IMR-90 (cell line): ENCODE measurements at places on chromosomes 1 and 21. TPM values are rescaled to one million over a fixed set of nuclear protein-coding genes. Genes with fewer than 3 reads are reported as not detected.

GRCh38 chr1:155003766-155004351 is 1.3 kb downstream of the ZBTB7B start:
- H3K4me1 ChIP-seq, result peaks cover 21% of the 10 kb centered on the region
- no peaks in the 10 kb centered on the region; the same call in none of the 2 replicates for H3K36me3 ChIP-seq
- H3K4me3 ChIP-seq, result peak overlapping the region; percentile 98
- peak overlapping the region; percentile 96 for H3K27ac ChIP-seq

DNA sequence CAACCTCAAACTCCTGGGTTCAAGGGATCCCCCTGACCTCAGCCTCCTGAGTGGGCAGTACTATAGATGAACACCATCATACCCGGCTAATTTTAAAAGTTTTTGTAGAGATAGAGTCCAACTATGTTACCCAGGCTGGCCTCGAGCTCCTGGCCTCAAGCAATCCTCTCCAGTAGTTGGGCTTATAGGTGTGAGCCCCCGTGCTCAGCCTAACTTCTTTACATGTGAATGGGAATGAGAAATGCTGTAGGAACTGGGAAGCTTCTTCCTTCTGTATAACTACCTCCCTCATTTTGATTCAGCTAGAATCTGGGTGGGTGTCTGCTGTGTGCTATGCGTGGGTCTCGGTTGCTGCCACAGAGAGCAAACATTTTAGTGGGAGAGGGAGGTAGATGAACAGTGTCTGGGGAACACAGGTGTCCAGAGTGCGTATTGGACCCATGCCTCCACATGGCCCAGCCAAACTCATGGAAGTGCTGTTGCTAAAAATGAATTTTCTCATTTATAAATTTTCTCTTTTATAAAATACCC is 150.6 kb downstream of the NOS1AP start:
- peaks cover 3% of the 10 kb centered on the region for H3K27me3 ChIP-seq
- no peaks in the 10 kb centered on the region for H3K36me3 ChIP-seq
- no peak overlapping the region for H3K27ac ChIP-seq

GRCh38 chr1:174017231-174017970 is 4.8 kb downstream of the RC3H1 start:
- H3K36me3 ChIP-seq, result no peaks in the 10 kb centered on the region
- peaks cover 6% of the 10 kb centered on the region; the same call in 1 of the 2 replicates for H3K4me1 ChIP-seq
- DNase-seq, result peak; percentile 35
- no peaks in the 10 kb centered on the region for H3K27me3 ChIP-seq
- H3K4me3 ChIP-seq, result no peak overlapping the region

DNA sequence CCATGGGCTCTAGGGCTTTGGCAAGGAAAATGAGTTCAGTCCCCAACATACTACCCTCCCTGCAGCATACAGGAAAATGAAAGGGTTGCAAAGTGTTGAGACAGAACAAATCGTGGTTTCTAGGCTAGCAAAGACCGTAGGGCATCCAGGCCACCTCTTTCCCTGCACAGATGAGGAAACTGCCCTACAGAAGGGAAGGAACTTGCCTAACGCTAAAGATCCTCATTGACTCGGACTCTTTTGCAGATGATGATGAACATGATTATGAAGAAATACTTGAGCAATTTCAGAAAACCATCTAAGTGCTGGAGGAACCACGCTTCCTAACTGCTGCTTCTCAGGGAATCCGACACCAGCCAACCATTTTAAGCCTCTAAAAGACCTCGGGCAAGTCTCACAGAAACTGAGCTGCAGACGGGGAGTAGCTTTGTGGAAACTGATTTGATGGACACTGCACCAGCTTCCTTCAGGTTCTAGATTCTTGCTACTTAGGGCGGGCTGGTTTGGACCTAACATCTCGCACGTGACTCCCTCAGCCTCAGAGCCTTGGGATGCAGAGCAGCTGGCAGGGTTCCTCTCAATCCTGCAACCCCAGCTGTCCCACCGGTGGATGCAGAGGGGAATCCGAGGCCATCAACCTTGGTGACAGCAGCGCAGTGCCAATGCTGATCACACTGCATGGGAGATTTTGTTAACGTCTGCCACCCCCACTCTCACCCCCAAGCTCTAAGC is 13.4 kb downstream of the THEMIS2 start:
- H3K27ac ChIP-seq, result no peak overlapping the region
- no peaks in the 10 kb centered on the region for H3K4me1 ChIP-seq
- no peaks in the 10 kb centered on the region for H3K27me3 ChIP-seq
- H3K36me3 ChIP-seq, result peaks cover 6% of the 10 kb centered on the region; the same call in 1 of the 2 replicates
- DNase-seq, result no peak

DNA sequence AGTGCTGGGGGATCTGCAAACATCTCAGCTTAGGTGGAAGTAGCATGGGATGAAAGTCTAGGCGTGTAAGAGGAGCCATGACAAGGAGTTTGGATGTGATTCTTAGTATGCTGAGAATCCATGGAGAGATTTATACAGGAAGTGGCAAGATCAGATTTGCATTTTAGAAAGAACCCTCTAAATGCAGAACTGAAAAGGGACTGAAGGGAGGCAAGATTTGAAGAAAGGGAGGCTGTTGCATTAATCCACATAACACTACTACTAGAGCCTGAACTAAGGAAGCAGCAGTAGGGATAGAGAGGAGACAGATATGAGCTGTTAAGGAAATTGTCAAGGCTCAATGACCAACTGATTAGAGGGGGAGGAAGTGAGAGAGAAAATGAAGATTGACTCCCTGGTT is 9.8 kb downstream of the C1orf74 start:
- H3K4me3 ChIP-seq, result no peak overlapping the region
- H3K27ac ChIP-seq, result no peak overlapping the region
- no peaks in the 10 kb centered on the region for H3K27me3 ChIP-seq
- peaks cover 3% of the 10 kb centered on the region for H3K4me1 ChIP-seq
- no peaks in the 10 kb centered on the region for H3K36me3 ChIP-seq
- DNase-seq, result no peak

DNA sequence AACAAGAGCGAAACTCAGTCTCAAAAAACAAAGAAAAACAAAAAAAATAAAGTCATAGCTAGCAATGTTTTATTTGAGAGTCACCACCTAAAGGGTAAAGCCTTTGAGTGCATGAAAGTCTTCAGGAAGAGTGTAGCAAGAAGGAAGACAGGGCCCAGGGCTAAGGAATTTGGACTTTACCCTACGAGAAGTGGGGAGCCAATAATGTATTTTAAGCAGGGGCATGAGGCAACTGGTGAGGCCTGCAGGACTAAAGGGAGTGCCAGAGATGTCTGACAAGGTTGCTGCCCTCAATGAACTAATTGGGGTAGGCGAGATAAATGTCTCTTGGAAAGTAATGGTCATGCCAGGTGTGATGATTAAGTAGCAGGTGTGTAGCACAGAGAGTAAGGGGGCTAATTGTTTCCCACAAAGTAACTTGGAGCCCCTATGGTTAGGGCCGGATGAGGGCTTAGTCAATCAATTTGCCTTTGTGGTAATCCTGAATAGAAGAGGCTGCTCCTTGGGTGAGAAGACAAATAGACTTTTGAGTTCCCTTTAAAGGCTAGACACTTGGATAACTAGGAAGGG is 31.6 kb upstream of the CACNA1E start:
- no peak overlapping the region for H3K4me3 ChIP-seq
- H3K4me1 ChIP-seq, result no peaks in the 10 kb centered on the region

GRCh38 chr21:39441502-39442475 is 3.8 kb downstream of the LCA5L start:
- H3K27me3 ChIP-seq, result no peaks in the 10 kb centered on the region
- H3K4me3 ChIP-seq, result no peak overlapping the region
- peaks cover 4% of the 10 kb centered on the region for H3K4me1 ChIP-seq
- no peak overlapping the region for H3K27ac ChIP-seq
- no peaks in the 10 kb centered on the region for H3K36me3 ChIP-seq

DNA sequence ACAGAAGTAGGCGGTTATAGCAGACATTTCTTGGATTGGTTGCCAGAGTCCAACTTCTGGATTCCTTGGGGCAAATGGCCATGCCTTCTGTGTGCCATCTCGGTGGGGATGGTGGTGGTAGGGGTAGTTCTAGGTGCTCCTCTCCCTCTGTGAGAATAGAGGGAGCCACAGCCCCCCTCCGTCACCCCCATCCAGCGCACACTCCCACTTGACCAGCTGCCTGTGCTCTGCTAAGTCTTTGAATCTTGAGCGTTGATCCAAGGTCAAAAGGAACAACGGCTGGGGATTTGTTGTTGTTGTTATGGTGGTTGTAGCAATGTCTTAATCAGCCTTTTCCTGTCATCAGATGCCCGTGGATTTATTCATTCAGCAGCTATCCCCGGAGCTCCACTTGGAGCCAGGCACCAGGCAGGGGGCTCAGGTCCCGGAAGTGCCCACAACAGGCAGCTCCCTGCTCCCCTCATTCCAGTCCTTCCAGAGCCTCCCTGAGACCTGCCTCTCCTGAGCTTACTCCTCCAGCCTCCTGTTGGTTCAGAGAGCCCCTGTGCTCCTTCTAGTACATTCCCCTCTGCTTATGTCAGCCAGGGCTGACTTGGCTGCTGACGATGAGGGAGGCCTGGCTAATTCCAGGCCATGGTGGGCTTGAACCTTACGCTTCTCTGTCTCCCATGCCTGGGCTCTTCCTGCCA is 146.6 kb upstream of the WNT4 start:
- no peaks in the 10 kb centered on the region for H3K4me1 ChIP-seq
- no peak overlapping the region for H3K27ac ChIP-seq
- H3K36me3 ChIP-seq, result no peaks in the 10 kb centered on the region
- H3K4me3 ChIP-seq, result no peak overlapping the region

DNA sequence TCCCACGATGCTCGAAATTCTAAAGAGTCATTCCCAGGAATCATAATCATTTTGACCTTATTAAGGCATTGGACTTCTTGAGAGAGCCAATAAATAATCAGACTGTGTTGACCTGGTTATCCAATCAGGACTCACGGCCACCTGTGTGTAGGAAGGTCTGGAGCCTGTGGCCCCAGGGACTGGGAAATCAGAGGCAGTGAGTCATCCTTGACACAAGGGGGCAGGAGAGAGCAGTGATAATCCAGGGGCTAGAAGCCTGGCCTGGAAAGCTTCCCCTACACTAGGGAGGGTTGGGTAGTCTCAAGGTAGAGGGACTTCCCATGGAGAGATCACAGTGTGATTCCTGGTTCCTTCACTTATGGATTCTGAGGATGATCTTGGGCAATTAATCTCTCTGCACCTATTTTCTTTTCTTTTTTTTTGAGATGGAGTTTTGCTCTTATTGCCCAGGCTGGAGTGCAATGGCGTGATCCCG is 4.7 kb downstream of the MR1 start:
- H3K27ac ChIP-seq, result no peak overlapping the region
- no peaks in the 10 kb centered on the region for H3K27me3 ChIP-seq
- no peak overlapping the region for H3K4me3 ChIP-seq
- 0 out of 2 replicates have a peak, but pooled peaks cover 1% of the 10 kb centered on the region for H3K36me3 ChIP-seq

DNA sequence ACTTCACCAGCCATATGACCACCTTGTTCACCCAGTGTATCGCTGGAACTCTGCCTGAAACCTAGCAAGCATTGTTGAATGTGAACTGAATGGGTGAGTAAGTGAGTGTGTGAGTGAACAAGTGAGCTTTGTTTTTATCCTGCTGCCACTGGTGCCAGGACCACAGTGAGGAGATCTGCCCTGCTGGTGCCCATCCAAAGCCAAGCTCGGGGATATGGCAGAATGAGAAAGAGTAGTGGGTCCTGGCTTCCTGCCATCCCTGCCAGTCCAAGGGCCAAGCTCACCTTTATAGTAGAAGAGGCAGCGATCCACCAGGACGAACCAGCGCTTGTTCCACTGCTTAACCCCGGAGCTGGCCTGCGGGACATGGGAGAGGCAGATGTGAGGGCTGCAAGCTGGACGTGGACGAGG is 53.4 kb upstream of the GOLT1A start:
- no peak overlapping the region for H3K4me3 ChIP-seq
- no peak overlapping the region for H3K27ac ChIP-seq
- peaks cover 12% of the 10 kb centered on the region for H3K4me1 ChIP-seq
- peaks cover 35% of the 10 kb centered on the region for H3K36me3 ChIP-seq
- H3K27me3 ChIP-seq, result no peaks in the 10 kb centered on the region

GRCh38 chr1:227621211-227621610 is 57.9 kb downstream of the ZNF678 start:
- H3K4me3 ChIP-seq, result no peak overlapping the region
- H3K27me3 ChIP-seq, result no peaks in the 10 kb centered on the region
- H3K27ac ChIP-seq, result no peak overlapping the region
- no peaks in the 10 kb centered on the region for H3K36me3 ChIP-seq
- H3K4me1 ChIP-seq, result no peaks in the 10 kb centered on the region

DNA sequence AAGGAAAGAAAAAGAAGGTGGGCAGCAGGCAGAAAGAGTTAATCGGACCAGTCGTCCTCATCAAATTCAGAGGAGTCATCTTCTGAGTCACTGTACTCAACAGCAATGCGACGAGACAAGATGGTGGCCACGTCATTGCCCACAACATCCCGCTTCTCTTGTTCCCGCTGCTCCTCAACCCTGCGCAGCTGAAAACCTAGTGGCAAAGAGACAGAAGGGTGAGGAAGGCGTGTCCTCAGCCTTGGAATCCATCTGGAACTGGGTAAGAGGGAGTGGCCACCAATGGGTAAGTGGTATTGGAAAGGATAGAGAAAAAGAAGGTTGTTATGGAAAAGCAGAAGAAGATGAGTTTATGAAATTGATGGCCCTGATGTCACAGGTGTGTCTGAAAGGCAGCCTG is 15.7 kb downstream of the GPR3 start:
- H3K4me3 ChIP-seq, result no peak overlapping the region
- no peak overlapping the region for H3K27ac ChIP-seq
- peaks cover 48% of the 10 kb centered on the region for H3K36me3 ChIP-seq
- peaks cover 14% of the 10 kb centered on the region for H3K4me1 ChIP-seq
- no peak for DNase-seq

DNA sequence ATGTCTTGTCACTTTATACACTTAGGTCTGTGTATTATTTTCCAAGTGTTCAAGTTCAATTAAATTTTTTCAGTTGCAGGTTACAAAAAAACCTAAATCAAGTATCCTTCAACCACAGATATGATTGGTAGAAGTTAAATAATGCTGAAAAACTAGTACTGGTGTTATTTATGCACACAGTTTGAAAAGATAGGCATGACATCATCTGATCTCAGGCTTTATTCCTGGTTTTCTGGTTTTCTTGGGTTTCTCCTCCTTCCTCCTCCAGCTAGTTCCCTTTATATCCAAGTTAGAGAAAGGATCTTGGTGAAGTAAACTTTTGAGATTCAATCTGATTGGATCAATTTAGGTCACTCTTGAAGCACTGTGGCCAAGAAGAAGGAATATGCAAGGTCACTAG is 1201.1 kb upstream of the B3GALT2 start:
- DNase-seq, result no peak
- no peak overlapping the region for H3K4me3 ChIP-seq
- no peaks in the 10 kb centered on the region for H3K36me3 ChIP-seq
- no peaks in the 10 kb centered on the region for H3K27me3 ChIP-seq
- H3K27ac ChIP-seq, result no peak overlapping the region
- H3K4me1 ChIP-seq, result no peaks in the 10 kb centered on the region

The CHIT1 gene
- not detected in 2 replicates for total RNA-seq

The TSPEAR gene
- not detected in 2 replicates for total RNA-seq

The PRR9 gene
- total RNA-seq, result not detected in 2 replicates

The S100A2 gene
- total RNA-seq, result 3.6 and 4.4 TPM in 2 replicates
